ENCODE measurements at places on chromosomes 5 and 9. TPM values are rescaled to one million over a fixed set of nuclear protein-coding genes. Genes with fewer than 3 reads are reported as not detected.

- no peaks in the 10 kb centered on the region for H3K27me3 ChIP-seq
- H3K4me3 ChIP-seq: no peak overlapping the region
- H3K36me3 ChIP-seq: no peaks in the 10 kb centered on the region
- DNase-seq: no peak
- H3K27ac ChIP-seq: no peak overlapping the region
These were observed 616.8 kb upstream of the MEF2C start for GRCh38 chr5:89499787-89500186.

GRCh38 chr5:155834271-155834975, 492.5 kb upstream of the SGCD start:
- no peak overlapping the region for H3K27ac ChIP-seq
- no peaks in the 10 kb centered on the region for H3K27me3 ChIP-seq
- H3K4me3 ChIP-seq: no peak overlapping the region
- no peaks in the 10 kb centered on the region for H3K4me1 ChIP-seq
- no peaks in the 10 kb centered on the region for H3K36me3 ChIP-seq

GRCh38 chr9:94031946-94032345, 52.3 kb upstream of the PTPDC1 start:
- H3K27ac ChIP-seq: no peak overlapping the region
- no peaks in the 10 kb centered on the region for H3K36me3 ChIP-seq
- H3K27me3 ChIP-seq: no peaks in the 10 kb centered on the region
- H3K4me1 ChIP-seq: peaks cover 26% of the 10 kb centered on the region

The STKLD1 gene
- not detected for total RNA-seq

- H3K4me3 ChIP-seq: no peak overlapping the region
- no peaks in the 10 kb centered on the region for H3K4me1 ChIP-seq
- H3K27ac ChIP-seq: no peak overlapping the region
- H3K27me3 ChIP-seq: peaks cover 3% of the 10 kb centered on the region
- no peak for DNase-seq
These were observed 58.8 kb downstream of the MTRR start for GRCh38 chr5:7927466-7928375.

The SCGB3A1 gene
- total RNA-seq: 1.9 TPM

DNA sequence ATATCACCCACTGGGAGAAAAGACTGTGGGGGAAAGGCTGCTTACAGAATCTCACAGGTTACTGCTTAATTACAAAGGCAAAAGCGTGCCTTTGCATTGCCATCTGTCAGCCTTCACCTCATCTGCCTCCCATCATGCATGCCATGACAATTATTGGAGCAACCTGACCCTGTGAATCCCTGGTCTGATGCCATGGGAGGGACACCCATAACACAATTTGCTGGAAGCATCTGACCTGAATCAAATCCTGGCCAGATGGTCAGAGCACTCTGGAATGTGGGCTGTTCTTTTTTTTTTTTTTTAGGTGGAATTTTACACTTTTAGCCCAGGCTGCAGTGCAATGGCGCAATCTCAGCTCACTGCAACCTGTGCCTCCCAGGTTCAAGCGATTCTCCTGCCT, 11.6 kb upstream of the RETREG1 start:
- no peaks in the 10 kb centered on the region for H3K36me3 ChIP-seq
- H3K4me3 ChIP-seq: no peak overlapping the region
- no peak overlapping the region for H3K27ac ChIP-seq
- DNase-seq: no peak
- H3K27me3 ChIP-seq: no peaks in the 10 kb centered on the region
